NCI-H1694 (cell line): ENCODE measurements at places on chromosomes 3 and 15.

GRCh38 chr15:46502667-46503066, 867.8 kb downstream of the SQOR start:
- DNase-seq: no peak

DNA sequence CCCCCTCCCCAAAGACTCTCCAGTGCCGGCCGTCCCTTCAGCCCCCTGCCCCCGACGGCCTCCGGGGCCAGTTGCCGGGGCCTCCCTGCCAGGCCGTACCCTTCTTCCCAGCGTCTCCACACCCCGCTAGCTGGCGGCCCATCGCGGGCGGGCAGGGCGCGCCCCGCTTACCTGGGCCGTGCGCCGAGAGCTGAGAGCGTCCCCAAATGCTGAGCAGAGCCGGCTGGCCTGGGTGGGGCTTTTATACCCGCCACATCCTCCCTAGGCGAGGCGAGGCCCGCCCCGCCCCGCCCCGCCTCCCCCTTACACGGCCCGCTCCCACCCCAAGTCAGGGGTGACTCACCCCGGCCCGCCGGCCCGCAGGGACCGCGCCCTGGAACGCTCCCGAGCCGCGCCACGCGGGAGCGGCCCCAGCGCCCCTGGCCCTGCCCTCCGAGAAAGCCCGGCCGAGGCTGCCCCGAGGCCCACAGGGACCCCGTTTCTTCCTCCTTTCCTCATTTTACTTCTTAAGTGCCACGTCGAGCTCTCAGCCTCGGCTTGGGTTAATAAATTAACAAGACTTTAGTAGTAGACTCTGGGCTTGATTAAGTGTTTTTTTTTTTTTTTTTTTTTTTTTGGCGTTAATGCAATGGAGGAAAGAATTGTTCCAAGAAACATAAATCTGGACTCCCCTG, at the start of gene ANXA2:
Gene ANXA2 (minus strand): TSS at position 215 of the 674 bp plus-strand sequence. CDS start 11,911 bp downstream, outside the sequence.
- no peak for DNase-seq

- DNase-seq: no peak
Measured at GRCh38 chr3:184636741-184637316, 75.0 kb downstream of the MAGEF1 start.

GRCh38 chr3:187085021-187085666, 54.2 kb downstream of the RPL39L start:
- DNase-seq: no peak

DNA sequence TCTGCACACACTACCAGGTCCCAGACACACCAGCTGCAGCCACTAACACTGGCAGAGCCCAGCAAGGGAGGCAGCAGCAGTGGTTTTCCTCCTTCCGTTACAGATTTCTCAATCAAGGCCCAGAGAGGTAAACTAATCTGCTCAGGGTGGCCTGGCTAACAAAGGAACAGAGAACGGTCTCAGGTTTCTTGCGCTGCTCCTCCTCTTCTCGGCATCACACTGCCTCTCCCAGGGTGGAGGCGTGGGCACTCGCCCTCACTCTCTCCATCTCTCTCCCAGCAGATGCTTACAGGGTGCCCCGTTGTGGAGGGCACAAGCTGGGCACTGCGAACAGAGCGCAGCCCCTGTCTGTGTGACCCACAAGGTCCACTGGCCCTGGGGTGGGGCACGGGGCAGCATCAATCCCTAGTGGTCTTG, 228.7 kb downstream of the VPS13C start:
- DNase-seq: no peak

DNA sequence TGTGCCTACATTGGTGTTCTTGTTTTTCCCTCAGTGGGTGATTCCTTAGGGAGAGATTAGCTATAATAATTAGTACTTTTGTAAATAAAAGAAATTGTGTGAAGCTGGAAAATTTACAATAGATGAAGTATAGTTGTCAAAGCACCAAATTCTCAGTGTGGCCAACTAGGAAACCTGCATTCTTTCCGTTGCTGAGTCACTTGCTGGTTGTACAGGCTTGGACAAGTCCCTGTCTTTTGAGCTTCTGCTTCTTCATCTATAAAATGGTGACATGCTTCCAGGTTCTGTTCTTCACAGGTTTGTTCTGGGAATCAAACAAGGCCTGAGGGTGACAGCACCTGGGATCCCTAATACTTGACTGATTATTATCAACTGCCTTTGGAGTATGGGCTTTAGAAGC, 184.1 kb upstream of the HES1 start:
- no peak for DNase-seq

- no peak for DNase-seq
Measured at GRCh38 chr15:60964527-60964926, 264.6 kb downstream of the RORA start.

- no peak for DNase-seq
Measured at GRCh38 chr3:58288011-58288728, 17.9 kb upstream of the RPP14 start.

DNA sequence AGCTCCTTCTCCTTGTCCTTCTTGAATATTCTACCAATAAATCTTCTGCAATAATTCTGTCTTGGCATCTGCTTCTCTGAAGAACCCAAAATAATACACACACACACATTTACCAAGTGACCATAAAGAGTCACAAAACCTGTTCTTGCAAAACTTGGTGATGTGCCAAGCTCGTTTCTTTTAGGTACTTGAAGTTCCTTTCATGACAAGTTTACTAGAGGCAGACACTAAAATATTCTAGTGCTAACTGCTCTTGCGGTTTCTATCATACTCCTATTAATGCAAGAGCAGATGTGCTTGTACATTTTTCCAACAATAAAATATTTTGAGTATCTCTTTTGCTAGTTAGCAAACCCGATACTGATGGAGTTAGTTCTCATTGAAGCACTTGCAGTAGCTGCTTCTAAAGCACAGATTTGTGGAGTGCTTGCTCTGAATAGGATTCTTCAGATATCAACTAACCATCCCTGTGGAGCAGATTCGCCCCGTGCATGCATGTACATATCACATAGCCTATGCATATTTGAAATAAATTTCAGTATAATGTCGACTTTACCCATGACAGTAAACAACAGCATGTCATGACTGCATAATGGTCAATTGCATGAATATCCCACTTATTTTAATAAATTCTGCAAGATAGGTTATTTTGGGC, 23.2 kb downstream of the HHLA2 start:
- no peak for DNase-seq

DNA sequence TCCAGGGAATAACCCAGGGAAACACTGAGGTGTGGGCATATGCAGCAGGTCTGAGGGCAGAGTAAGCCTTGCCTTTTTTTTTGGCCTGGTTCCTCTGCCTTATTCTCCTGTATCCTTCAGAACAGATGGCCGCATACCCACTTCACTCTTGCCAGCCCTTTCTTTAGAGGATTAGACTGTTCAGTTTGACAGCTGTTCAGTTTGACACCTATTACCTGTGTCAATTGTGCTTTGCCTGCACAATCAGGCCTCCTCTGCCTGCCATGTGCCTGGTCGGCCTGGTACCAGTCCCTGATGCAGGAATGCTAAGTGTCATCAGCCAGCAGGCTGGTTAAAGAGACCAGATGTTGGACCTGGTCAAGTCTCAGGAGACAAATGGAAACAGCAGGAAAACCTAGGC, 22.3 kb downstream of the TM6SF1 start:
- no peak for DNase-seq
